ENCODE measurements at places on chromosomes 2 and 18. TPM values are rescaled to one million over a fixed set of nuclear protein-coding genes. Genes with fewer than 3 reads are reported as not detected.

The MC5R gene
- total RNA-seq = not detected

The PLA2R1 gene
- total RNA-seq = 0.09 TPM

The ABCG5 gene
- total RNA-seq = not detected

The CRYBA2 gene
- not detected for total RNA-seq

The RAB11FIP5 gene
- total RNA-seq = 10.1 TPM

The IL36B gene
- total RNA-seq = not detected

- H3K27me3 ChIP-seq = no peaks in the 10 kb centered on the region
- no peak for DNase-seq
- H3K4me1 ChIP-seq = peaks cover 9% of the 10 kb centered on the region
- no peak overlapping the region for H3K27ac ChIP-seq
Measured at GRCh38 chr2:214730800-214731407, 78.6 kb downstream of the BARD1 start.

DNA sequence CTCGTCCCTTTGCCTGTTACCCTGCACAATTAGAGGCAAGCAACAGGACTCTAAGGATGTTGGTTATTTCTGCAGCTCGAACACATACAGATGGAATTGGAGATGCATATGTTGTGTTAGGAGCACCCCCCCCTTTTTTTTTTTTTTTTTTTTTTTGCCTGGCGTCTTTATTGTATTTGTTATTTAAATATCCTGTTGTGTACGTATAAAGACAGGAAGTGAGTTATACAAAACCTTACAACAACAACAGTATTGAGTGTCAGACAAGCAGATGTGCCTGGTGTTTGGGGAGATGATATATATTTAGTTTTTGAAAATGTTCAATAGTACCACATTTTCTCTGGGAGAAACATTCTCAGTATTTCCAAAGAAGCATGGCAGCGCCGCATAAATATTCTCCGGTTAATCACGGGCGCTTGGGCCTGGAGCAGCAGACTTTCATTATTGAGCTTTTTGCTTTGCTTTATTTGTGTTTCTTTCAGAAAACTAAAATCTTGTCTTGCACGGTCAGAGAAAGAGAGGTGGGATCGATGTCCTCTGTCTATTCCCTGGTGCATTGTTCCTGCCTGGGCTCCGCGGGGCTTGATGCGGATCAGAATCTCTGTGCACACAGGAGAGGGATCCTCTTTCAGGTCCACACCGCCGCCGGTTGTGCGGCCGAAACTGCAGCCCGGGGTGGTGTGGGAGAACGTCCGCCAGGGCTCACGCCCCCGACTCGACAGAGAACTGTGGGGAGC lies 23.2 kb upstream of the ZNF516 start:
- H3K27ac ChIP-seq = peak overlapping the region; percentile 95
- H3K4me3 ChIP-seq = peak overlapping the region; percentile 88
- H3K27me3 ChIP-seq = no peaks in the 10 kb centered on the region
- H3K4me1 ChIP-seq = peaks cover 51% of the 10 kb centered on the region

DNA sequence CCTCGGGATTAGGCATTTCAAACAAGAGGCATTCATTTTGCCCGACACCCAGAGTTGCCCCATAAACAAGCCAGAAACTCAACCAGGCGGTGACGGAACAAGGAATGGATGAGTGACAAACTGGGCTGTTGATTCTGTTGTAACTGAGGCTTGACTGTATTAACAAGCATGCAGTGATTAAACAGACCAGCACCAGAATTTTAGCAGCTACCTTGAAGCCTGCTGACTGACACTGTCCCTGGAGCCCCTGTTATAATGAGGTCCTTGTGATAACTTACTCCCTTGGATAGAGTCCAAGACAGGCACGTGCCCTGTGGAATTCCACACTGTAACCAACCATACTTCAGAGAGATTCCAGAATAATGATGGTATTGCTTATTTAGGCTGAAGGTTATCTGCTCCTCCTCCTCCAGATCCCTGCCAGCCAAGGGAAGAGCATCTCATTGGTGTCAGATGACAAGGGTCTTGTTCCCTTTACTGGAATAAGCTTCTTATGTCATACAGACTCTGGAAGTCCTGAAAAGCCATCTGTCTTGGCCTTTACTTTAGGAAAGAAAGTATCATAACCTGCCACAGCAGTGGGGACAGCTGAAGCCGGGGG lies 97.1 kb upstream of the RMDN2 start:
- H3K27ac ChIP-seq = no peak overlapping the region
- H3K36me3 ChIP-seq = no peaks in the 10 kb centered on the region
- H3K4me3 ChIP-seq = no peak overlapping the region
- DNase-seq = no peak

DNA sequence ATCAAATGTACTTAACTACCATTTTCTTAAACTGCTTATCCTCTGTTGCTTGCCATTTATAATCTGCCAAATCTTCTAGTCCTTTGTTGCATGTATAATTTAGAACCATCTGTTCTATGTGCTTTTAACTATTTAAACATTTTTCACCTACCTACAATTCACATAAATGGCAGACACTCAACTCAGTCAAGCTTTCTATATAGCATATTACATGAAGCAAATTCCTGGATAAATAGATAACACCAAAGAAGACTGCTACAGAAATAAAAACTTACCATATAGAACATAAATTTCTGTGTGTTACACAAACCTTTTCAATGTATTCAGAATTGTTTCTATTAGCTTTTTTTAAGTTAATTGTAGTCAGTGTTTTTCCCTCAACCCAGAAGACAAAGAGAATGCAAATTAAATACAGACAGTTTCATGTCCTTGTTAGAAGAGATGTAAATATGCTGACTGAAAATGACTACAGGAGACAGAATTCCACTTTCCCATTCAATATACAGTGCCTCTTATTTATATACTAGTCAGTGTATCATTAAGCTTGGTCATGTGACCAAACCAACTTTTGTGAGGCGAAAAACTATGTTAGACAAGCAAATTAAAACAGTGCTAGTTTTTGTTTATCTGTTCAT lies 2.6 kb downstream of the BAZ2B start:
- H3K27ac ChIP-seq = peak overlapping the region; percentile 72
- H3K4me1 ChIP-seq = peaks cover 51% of the 10 kb centered on the region
- H3K36me3 ChIP-seq = no peaks in the 10 kb centered on the region
- peak overlapping the region; percentile 90 for H3K4me3 ChIP-seq
- H3K27me3 ChIP-seq = peaks cover 2% of the 10 kb centered on the region

GRCh38 chr2:3114406-3115185 lies 263.0 kb downstream of the EIPR1 start:
- peaks cover 10% of the 10 kb centered on the region for H3K4me1 ChIP-seq
- no peak for DNase-seq
- H3K27ac ChIP-seq = peak overlapping the region; percentile 76

GRCh38 chr2:121815216-121815615 lies 59.8 kb downstream of the TSN start:
- no peak overlapping the region for H3K27ac ChIP-seq
- H3K4me1 ChIP-seq = peaks cover 74% of the 10 kb centered on the region
- no peak overlapping the region for H3K4me3 ChIP-seq
- peaks cover 4% of the 10 kb centered on the region for H3K36me3 ChIP-seq
- H3K27me3 ChIP-seq = peaks cover 3% of the 10 kb centered on the region

DNA sequence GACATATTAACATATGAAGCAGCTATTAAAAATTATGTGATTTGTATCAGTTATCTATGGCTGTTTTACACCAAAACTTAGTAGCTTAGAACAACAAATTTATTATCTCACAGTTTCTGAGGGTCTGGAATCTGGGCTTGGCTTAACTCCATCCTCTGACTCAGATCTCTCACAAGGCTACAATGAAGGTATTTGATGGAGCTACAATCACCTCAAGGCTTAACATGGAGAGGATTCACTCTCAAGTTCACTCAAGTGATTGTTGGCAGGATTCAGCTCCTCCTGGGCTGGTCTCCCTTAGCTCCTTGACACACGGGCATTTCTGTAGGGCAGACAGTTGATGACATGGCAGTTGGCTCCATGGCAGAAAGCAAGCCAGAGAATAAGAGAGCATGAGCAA lies 133.0 kb upstream of the SLC14A2 start:
- no peaks in the 10 kb centered on the region for H3K27me3 ChIP-seq
- H3K4me1 ChIP-seq = peaks cover 14% of the 10 kb centered on the region
- H3K27ac ChIP-seq = no peak overlapping the region

DNA sequence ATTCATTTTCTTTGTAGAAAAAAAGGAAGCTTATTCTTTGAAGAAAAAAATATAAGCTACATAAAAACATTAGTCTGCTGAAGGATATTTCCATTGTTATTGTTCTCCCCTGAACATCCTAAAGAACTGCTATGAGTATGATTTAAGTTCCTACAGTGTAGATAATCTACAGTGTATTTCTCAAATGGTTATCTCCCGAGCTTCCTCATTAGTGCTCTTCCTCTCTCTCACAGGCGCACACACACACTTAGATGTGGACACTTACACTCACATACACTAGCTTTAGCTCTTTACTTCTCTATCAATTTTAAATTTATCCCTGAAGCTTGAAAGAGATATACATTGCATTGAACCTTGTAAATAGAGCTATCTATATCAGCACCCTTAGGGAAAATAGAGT lies 681.0 kb downstream of the KCNJ3 start:
- H3K4me3 ChIP-seq = no peak overlapping the region
- H3K4me1 ChIP-seq = peaks cover 21% of the 10 kb centered on the region
- no peak for DNase-seq
- H3K27ac ChIP-seq = no peak overlapping the region
- H3K36me3 ChIP-seq = no peaks in the 10 kb centered on the region
- H3K27me3 ChIP-seq = no peaks in the 10 kb centered on the region

GRCh38 chr2:165682546-165682945 lies 111.5 kb downstream of the GALNT3 start:
- H3K4me1 ChIP-seq = peaks cover 55% of the 10 kb centered on the region
- H3K36me3 ChIP-seq = peaks cover 28% of the 10 kb centered on the region
- H3K27ac ChIP-seq = peak overlapping the region; percentile 17
- peak overlapping the region; percentile 48 for H3K4me3 ChIP-seq

- H3K36me3 ChIP-seq = no peaks in the 10 kb centered on the region
- H3K27me3 ChIP-seq = no peaks in the 10 kb centered on the region
- H3K27ac ChIP-seq = no peak overlapping the region
Measured at GRCh38 chr2:128591022-128591860, 272.6 kb upstream of the HS6ST1 start.

GRCh38 chr2:56613254-56613653 lies 429.5 kb downstream of the CCDC85A start:
- DNase-seq = no peak
- no peak overlapping the region for H3K4me3 ChIP-seq
- H3K4me1 ChIP-seq = no peaks in the 10 kb centered on the region
- no peaks in the 10 kb centered on the region for H3K36me3 ChIP-seq

DNA sequence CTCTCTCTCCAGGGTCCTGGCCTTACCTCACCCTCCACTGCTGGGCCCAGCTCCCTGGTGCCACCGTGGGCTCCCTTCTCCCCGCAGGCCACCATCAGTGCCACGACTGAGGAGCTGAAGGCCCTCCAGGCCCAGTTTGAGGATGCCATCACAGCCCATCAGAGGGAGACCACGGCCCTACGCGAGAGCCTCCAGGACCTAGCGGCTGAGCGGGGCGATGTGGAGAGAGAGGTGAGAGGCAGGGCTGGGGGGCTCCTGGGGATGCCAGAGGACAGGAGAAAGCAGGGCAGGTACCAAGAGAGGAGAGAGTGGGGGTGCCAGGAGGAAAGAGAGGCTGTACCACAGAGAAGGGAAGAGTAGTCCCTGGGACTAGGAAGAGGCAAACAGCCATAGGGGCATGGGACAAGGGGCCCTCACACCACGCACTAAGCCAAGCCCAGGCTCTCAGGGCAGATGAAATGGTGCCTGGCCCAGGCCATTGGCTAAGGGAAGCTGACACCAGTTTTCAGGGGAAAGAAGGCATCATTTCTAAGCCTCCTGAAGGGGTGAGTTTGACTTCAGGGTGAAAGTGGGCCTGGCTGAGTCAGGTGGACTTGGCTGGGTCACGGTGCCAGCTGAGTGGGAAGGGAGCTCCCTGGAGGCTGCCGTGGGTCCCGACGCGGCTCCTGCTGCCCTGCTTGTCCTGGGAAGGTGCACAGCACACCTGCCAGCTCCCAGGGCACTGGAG lies 39.0 kb upstream of the SNED1 start:
- peaks cover 14% of the 10 kb centered on the region for H3K4me1 ChIP-seq
- no peak overlapping the region for H3K27ac ChIP-seq
- H3K36me3 ChIP-seq = no peaks in the 10 kb centered on the region
- H3K27me3 ChIP-seq = peaks cover 4% of the 10 kb centered on the region

DNA sequence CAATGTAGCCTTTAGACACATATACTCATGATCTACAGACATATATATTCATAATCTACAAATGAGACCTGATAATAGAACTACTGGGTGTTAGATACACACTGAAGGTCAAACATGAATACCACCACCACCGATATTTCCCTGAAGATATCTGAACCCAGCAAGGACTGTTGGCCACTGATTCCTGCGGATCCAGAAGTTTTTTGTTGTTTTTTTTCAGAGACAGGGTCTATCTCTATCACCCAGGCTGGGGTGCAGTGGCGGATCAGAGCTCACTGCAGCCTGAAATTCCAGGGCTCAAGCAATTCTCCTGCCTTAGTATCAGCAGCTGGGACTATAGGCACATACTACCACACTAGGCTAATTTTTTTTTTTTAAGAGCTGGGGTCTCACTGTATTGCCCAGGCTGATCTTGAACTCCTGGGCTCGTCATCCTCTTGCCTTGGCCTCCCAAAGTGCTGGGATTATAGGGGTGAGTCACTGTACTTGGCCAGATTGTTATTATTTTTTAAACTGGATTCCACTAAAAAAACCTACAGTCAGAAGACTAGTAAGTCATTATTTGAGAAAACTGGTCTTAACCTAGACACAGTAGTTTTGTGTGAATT lies 1.8 kb downstream of the METTL5 start:
- DNase-seq = no peak
- H3K4me3 ChIP-seq = peak overlapping the region; percentile 76
- no peak overlapping the region for H3K27ac ChIP-seq
- H3K36me3 ChIP-seq = peaks cover 5% of the 10 kb centered on the region
- H3K4me1 ChIP-seq = peaks cover 35% of the 10 kb centered on the region

- H3K4me1 ChIP-seq = no peaks in the 10 kb centered on the region
- H3K27ac ChIP-seq = no peak overlapping the region
- H3K4me3 ChIP-seq = no peak overlapping the region
- no peak for DNase-seq
- H3K27me3 ChIP-seq = no peaks in the 10 kb centered on the region
- no peaks in the 10 kb centered on the region for H3K36me3 ChIP-seq
Measured at GRCh38 chr2:41892476-41892875, 155.3 kb upstream of the PKDCC start.

GRCh38 chr18:37282386-37283037 lies 283.1 kb downstream of the CELF4 start:
- no peak for DNase-seq
- H3K27ac ChIP-seq = no peak overlapping the region
- H3K4me3 ChIP-seq = no peak overlapping the region
- H3K4me1 ChIP-seq = no peaks in the 10 kb centered on the region
- no peaks in the 10 kb centered on the region for H3K36me3 ChIP-seq
- peaks cover 7% of the 10 kb centered on the region for H3K27me3 ChIP-seq

- no peak for DNase-seq
- H3K4me3 ChIP-seq = no peak overlapping the region
- H3K36me3 ChIP-seq = peaks cover 24% of the 10 kb centered on the region
- H3K27ac ChIP-seq = no peak overlapping the region
- no peaks in the 10 kb centered on the region for H3K27me3 ChIP-seq
Measured at GRCh38 chr2:101873543-101873942, 118.2 kb upstream of the IL1R2 start.

- no peak overlapping the region for H3K4me3 ChIP-seq
- no peak overlapping the region for H3K27ac ChIP-seq
- no peak for DNase-seq
Measured at GRCh38 chr2:217588266-217588665, 414.5 kb downstream of the TNS1 start.
